ENCODE measurements at places on chromosomes 12 and 14. TPM values are rescaled to one million over a fixed set of nuclear protein-coding genes. Genes with fewer than 3 reads are reported as not detected.

Gene PPM1H
- total RNA-seq, result not detected

GRCh38 chr14:89565607-89566006 lies 148.6 kb upstream of the FOXN3 start:
- DNase-seq, result no peak

Gene LRRC10
- not detected for total RNA-seq

DNA sequence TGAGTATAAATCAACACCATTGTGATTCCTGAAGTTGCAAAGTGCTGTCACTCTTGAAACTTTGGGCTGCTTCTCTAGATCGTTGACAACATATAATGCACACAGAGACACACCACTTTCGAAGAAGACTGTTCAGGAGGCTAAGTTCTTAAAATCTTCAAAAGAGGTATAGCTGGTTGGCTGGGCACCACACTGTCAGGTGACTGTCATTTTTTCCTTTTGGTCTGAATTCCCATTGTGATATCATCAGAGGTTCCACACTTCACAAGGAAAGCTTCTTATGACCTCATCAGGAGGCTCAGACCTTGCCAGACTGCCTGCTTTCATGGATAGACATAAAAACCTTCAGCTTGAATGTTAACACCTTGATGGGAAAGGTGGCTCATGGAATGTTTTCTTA lies at the start of the genes CAPZA3 and PLCZ1:
CAPZA3 (plus strand) TSS at position 301 of the 400 bp plus-strand sequence. CDS start 150 bp downstream, outside the sequence.
PLCZ1 (minus strand) TSS at position 194 of the 400 bp plus-strand sequence. CDS start 641 bp downstream, outside the sequence.
- no peak for DNase-seq

Gene HNRNPA1
- 1,554 TPM for total RNA-seq

DNA sequence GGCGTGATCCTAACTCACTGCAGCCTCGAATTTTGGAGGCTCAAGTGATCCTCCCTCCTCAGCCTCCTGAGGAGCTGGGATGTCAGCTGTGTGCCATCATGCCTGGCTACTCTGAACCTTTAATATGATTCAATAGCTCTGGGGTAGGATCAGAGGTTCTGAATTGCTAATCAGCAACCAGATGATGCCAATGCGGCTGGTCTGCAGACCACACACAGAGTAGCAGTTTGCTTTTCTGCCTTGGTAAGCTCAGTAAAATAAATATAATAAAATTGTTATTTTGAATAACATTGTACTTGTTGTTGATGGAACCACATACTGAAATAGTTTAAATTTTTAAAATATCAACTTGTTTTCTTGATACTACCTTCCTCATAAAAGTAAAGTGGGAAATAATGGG lies 86.6 kb downstream of the NTN4 start:
- no peak for DNase-seq

- DNase-seq, result no peak
Measured at GRCh38 chr12:107478881-107479280, 206.7 kb upstream of the PWP1 start.

- no peak for DNase-seq
Measured at GRCh38 chr12:86787419-86787818, 531.2 kb upstream of the MGAT4C start.

DNA sequence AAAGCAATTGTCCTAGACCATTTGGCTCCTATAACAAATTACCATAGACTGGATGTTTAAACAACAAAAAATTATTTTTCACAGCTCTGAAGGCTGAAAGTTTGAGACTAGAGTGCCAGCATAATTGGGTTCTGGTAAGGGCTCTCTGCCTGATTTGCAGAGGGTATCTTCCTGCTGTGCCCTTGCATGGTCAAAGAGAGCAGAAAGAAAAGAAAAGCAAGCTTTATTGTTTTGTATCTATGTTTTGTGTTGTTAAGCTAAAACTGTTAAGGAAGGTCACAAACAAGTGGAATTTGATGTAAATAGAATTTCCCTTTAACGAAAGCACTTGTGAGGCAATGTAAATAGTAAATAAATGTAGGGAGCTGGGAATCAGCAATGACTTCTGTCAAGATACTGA lies 1031.0 kb upstream of the ATXN7L3B start:
- no peak for DNase-seq

- DNase-seq, result no peak
Measured at GRCh38 chr12:98644433-98644711, 216 bp downstream of the IKBIP start.

- no peak for DNase-seq
Measured at GRCh38 chr14:51481643-51482042, 170.1 kb upstream of the FRMD6 start.

DNA sequence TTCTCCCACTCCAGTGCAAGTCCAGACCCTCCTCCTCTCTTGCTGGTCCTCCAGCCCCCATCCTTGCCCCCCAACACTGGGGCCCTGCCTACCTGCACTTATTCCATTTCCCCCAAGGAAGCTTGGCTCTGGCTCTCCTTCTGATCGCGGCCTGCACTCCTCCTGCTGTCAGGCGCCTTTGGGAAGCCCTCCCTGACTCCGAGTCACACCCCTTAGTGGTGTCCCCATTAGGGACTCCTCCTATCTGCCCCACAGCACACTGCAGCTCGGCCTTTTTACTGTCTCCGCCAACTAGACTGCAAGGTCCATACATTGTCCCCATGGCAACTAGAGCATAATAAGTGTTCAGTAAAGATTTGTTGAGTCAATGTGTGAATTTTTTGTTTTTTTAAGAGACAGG lies 32.9 kb downstream of the FIGNL2 start:
- DNase-seq, result no peak

Gene SRSF5
- 392 TPM for total RNA-seq

GRCh38 chr12:69676257-69677012 lies 22.7 kb downstream of the BEST3 start:
- no peak for DNase-seq

Gene TEX52
- total RNA-seq, result 0.29 TPM

Gene MYF5
- not detected for total RNA-seq

DNA sequence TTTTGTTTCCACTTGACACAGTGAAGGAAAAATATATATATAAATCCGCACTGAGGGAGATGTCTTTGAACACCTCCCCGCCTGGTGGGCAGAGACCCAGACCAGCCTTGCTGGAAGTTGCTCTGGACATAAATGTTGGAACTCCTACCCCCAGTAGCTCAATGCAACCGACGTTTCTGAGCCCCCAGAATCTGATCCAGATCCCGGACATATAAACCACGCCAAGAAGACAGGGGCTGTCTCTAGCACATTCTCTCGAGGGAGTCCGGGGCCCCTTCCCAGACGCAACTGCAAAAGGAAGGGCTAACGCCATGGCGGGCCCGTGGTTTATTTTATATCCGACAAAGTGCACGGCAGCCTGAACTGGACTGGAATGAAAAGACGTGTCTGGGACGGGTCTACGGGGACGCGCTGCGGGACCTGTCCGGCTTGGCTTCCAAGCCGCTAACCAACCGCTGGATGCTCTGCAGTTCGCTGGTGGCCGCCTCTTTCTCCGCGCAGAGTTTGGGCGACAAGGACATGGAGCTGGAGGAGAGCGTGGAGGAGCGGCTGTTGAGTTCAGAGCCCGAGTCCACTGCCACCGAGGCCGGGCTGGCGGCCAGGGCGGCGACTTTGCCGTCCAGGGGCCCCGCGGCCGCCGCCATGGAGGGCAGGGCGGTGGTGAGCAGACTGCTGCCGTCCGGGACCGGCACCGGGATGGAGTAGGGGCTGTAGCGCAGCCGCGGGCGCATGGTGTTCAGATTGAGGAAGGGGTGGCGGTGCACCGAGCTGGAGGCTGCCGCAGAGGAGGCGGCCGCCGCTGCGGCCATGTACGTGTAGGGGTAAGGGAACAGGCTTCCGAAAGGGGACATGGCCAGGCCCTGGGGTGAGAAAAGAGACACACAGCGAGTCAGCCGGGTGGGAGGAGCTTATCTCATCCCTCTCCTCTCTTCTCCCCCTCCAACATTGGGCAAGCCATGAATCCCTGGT lies 12.2 kb downstream of the TBX3 start:
- no peak for DNase-seq

Data from activated CD4-positive, alpha-beta T cell treated with anti-CD3 and anti-CD28 coated beads, Interleukin-2, amount 10 ng/mL, durations not matched to agents 7 days and 5 days (primary cell).